ENCODE measurements at places on chromosomes 2 and 18. TPM values are rescaled to one million over a fixed set of nuclear protein-coding genes. Genes with fewer than 3 reads are reported as not detected.

- no peak for DNase-seq
These were observed 393.9 kb upstream of the TCF4 start for GRCh38 chr18:55981712-55982475.

DNA sequence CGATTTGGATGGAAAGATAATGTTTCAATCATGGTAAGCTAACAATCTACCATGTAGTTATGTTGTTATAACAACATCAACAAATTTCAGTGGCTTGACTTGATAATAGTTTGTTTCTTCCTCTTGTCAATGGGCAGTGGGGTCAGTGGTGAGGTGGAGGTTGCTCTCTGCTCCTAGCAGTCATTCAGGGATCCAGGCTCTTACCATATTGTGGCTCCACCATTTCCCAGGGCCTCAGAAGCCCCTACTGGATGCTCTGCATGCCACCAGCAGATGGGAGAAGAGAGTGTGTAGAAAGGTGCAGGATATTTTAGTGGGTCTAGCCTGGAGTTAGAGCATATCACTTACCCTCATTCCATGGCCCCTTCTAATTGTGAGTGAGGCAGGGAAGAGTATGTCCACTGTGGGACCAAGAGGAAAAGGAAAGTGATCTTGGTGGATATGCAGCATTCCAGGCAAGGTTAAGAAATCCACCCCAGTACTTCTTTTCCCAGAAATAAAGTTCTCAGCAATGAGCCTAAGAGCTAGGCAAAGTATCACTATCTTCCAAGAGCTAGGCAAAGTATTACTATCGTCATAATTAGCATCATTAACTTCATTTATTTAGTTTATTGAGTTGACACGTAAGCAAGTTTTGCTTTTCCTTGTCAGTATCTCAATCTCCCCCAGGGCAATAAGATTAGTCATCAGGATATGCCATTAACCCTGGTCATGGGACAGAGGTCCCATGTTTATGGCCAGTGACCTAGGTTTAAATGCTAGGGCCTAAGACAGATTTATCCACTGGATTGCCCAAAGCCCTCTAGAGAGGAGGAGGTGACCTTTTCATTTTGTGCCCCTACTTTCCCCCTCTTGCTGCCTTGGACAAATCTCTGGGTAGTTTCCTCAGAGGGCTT, 4.2 kb upstream of the IWS1 start:
- no peak for DNase-seq

- no peak for DNase-seq
These were observed 48.4 kb downstream of the BOLA3 start for GRCh38 chr2:74099271-74099670.

DNA sequence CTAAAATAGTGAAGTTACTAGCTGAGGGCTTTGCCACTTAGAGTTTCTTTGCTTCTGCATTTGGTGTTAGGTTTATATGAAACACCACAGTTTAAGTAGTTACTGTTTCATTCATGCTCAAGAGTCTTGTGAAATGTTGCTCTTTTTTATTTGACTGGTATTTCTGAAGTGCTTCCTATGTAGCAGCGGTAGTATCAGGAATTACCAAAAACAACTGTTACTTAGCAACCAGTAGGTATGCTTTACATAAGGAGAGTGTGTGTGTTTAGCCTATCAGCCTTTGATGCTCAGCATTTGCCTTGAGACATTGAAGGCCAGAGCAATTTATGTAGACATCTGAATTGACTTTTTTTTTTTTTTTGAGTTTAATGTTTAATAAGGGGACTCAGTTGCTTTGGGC, 3.6 kb downstream of the DIS3L2 start:
- DNase-seq = no peak

DNA sequence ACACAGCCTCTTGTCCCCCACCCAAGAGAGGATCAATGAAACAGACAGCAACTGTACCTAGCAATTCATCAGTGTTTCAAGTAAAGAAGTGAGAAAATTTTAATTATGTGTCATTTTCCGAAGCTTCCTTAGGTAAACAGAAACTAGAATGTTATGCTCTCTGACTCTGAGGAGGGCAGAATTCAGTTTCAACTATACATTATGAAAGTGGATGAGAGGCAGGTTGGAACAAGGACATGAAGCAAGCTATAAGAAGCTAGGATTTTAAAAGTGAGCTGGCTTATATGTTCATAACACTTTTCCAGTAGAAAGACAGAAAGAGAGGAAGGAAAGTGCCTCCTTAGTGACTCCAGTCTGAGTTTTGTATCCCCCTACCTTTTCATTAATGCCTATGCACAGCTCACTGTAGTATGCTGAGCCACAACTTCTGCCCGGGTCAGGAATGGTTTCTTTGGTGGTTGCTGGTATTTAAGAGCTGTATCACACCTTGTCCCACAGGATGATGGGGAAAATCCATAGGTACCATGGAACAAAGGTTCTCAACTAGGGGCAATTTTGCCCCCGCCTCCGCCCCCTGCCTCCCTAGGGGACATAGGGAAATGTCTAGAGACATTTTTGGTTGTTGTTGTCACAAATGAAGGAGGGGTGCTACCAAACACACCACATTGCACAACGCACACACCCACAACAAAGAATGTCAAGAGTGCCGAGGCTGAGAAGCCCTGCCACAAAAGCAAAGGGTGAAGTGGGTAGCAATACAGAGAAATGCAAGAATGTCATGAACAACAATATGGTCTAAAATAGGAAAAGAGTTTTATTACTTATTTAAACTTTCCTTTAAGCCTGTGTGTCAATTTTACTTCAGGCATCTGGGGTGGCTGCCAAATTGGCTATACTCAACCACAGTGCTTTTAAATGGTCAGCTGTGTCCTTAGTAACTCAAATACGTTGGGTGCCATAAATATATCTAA, 161.0 kb upstream of the ZFP36L2 start:
- DNase-seq = peak; percentile 60

DNA sequence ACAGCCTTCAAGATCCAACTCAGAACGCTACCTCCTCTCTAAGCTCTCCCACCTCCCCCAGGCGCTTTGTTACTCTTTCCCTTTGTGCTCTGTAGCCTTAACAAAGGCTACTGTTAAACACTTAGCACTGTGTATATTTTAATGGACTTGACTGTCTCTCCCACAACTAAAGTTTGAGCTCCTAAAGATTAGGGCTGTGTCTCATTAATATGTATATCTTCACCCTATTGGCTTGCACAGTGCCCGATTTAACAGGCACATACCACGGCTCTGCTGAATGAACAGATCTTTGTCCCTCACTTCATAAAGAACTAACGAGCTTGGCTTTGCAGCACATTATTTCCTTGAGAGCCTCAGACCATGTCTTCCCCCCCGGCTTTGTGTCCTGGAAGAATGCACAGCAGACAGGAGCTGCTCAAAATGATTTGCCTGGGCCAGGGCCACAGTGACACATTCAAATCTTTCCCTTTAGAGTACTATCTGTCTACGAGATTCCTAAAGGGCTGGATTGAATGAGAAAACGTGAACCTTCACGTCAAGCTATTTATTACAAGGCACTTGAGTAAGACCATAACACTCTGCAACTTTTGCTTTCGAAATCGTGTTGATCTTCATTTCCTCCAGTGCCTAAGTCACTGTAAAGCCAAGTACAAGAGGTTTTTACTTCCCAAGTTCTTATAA, 22.1 kb downstream of the ABHD3 start:
- peak; percentile 87 for DNase-seq

GRCh38 chr2:154402213-154402612, 296.3 kb upstream of the KCNJ3 start:
- DNase-seq = peak; percentile 4

- DNase-seq = no peak
These were observed 140.1 kb downstream of the ACOXL start for GRCh38 chr2:110872521-110872920.

GRCh38 chr2:240250985-240251847, 110.8 kb upstream of the OTOS start:
- DNase-seq = peak; percentile 99

DNA sequence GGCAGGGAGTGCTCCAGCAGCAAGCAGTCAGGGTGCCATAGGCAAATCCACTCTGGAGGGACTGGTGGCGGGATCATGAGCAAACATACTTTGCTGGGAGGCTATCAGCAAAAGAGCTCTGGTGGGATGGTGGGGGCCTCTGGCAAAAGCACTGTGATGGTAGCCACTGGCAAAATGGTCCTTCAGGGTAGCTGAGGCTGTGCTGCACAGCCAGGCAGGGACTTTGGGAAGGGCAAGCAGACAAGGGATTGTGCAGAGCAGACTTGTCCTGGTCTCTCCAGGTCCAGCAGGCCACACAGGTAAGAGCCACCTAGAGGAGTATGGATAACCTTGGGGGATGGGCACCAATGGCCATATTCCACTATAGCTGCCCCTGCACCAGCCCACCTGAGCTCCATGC, 129.4 kb upstream of the OTOS start:
- DNase-seq = no peak

- DNase-seq = peak; percentile 13
These were observed 234.6 kb upstream of the RAB12 start for GRCh38 chr18:8374676-8375075.

DNA sequence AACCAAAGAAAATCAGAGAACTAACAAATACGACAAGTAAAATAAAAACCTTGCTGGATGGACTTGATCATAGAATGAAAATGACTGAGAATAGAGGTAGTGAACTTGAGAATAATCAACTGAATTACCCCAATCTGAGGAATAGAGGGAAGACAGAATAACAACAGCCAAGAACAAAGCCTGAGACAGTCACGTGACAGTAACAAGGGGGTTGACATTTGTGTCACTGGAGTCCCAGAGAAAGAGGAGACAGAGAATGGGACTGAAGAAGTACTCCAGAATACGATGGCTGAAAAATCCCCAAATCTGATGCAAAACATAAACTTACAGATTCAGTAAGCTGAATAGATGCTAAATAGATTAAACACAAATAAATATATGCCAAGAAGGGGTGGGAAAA, 248.5 kb upstream of the HDAC4 start:
- no peak for DNase-seq

DNA sequence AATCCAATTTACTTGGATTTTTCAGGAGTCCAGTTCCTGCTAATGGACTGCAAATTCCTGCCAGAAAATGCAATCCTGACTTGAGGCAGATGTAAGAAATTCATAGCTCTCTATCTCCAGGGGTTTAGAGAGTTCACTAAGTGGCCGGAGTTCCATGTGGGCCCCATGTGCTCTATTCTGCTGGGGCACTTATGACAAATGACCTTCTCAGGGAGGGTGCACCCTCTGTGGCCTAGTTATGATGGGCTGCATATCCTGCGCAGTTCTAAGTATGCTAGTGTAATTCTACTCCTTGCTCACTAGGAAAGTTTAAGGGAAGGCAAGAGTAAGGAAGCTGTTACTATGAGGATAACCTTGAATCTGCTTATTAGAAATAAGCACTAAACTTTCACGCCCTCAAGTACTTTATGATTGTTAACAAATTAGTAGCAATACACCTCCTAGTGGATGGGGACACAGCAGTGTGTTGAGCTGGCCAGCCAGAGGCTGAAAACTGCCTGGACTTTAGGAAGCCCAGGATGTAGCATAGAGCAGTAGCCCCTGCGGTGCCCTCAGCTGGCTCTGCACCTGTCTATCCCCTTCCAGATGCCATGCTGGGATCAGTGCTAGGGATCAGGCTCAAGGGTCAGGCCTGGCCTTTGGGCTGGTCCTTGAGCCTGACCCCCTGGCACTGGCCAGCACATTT, 14.4 kb downstream of the SMYD1 start:
- DNase-seq = no peak

DNA sequence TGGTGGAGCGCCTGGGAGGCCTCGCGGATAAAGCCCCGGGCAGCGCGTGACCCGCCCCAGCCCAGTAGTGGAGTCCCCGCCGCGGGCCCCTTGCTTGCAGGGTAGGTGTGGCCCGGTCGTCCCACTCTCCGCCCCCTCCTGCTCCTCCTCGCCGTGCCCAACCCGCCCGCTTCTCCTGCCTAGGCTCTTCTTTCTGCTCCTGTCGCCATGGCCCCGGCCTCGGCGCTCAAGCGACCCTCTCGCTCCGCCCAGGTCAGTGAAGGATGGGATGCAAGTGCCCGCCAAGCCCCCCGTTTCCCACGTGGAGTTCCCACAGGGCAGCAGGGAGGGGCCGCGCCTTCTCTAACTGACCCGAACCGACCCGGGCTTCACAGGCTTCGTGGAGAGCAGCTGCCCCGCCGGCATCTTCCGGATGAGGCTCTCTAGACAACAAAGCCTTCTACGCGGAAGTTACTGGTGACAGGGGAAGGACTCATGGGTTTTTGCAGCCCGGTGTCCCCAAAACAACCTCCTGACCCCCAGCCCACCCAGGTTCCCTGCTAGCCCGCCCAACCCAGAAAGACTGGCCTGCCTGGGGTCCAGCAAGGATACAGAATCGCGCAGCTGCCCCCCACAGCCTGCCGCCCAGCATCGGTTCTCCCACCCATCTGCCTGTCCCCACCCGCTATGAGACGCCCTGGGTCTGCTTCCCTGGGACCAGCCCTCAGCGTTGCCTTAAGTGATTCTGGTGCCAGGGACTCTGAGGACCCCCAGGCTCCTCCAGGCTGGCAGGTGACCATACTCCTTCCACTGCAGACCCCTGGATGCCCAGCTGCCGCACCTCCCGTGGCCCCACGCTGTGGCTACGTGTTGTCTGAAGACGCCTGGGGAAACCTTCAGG, 32.8 kb downstream of the TTC32 start:
- peak; percentile 29 for DNase-seq

DNA sequence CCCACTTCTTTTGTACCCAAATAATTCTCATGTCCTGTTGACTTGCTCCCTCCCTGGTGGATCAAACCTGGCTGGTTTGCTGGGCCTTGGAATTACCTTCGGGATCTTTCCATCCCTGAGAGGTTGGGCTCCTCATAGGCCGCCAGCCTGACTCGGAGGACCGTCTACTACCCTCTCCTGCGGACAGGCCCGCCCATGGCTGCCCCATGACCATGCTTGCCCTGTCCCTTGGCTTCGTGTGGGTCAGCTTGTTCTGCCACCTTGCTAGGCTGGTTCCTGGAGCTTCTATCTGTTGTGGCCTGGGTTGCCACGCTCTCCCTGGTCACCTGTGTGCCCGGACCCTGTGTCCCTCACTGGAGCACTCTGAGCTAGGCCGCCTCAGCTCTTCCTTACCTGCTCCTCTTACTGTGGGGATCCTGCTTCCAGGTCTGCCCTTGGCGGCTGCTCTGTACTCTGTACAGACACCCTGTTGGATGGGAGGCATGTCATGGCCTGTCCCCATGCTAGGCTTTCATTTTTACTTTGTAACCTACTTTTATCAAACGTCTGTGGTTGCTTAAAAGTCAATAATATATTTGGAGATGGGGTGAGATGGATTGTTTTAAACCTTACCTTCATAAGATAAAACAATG, 29.7 kb upstream of the FHL2 start:
- no peak for DNase-seq

GRCh38 chr2:238864207-238865014, 16.5 kb downstream of the TWIST2 start:
- peak; percentile 99 for DNase-seq

Gene POMC
- total RNA-seq = 0.66 TPM

Gene FEV
- not detected for total RNA-seq

Gene CHAC2
- 1.3 TPM for total RNA-seq

Gene GAREM1
- total RNA-seq = 1.5 TPM

Gene ANKZF1
- total RNA-seq = 32.7 TPM

Gene GLI2
- 3.3 TPM for total RNA-seq

Gene NOP58
- 38.8 TPM for total RNA-seq

Gene PTPRN
- total RNA-seq = 3.5 TPM

Gene SKA1
- total RNA-seq = 1.0 TPM

Gene BMP10
- total RNA-seq = not detected

Gene SERPINB5
- total RNA-seq = not detected
